ENCODE measurements at places on chromosomes 2 and 18. TPM values are rescaled to one million over a fixed set of nuclear protein-coding genes. Genes with fewer than 3 reads are reported as not detected.

DNA sequence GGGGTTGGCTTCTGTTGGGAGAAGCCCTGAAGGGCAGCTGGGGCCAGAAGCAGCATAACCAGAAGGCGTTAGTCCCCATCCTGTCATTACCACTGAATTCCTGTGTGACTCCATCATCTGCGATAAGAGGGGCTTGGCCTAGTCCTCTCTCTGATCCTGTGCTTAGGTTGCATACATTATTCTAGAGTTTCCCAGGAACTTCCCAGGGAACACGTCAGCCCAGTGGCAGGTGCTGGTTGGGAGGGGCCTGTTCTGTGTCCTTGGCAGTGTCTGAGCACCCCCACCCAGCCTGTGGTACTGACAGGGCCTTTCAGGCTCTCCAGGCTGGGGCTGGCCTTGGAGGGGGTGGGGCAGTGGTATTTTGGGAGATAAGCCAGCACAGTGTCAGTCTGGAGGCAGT is 4.5 kb upstream of the TOGARAM2 start:
- H3K27me3 ChIP-seq: no peaks in the 10 kb centered on the region
- no peaks in the 10 kb centered on the region for H3K36me3 ChIP-seq
- no peak overlapping the region for H3K27ac ChIP-seq

DNA sequence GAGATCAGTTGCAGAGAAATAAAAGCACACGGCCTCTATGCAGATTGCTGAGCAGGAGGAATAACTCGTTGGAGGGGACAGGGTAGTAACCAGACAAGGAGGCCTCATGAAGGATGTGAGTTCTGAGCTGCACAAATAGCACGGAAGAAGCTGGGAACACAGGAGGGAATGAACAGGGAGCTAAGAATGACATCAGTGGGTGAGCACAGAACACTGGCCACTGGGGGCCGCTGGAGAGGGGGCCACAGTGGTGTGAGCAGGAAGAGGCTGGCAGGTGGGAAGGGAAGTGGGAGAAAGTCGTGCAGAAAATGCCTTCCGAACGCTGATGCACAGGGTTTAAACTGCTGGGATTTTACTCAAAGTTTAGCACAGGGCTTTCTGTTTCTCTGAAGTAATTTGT is 61.0 kb downstream of the ZAP70 start:
- no peaks in the 10 kb centered on the region for H3K4me1 ChIP-seq
- peaks cover 10% of the 10 kb centered on the region for H3K36me3 ChIP-seq
- no peaks in the 10 kb centered on the region for H3K27me3 ChIP-seq
- no peak overlapping the region for H3K27ac ChIP-seq
- H3K4me3 ChIP-seq: no peak overlapping the region
- no peak for DNase-seq

- H3K27ac ChIP-seq: no peak overlapping the region
- peaks cover 13% of the 10 kb centered on the region for H3K27me3 ChIP-seq
- H3K4me3 ChIP-seq: no peak overlapping the region
- peaks cover 9% of the 10 kb centered on the region for H3K4me1 ChIP-seq
- peak; percentile 57 for DNase-seq
Observed at GRCh38 chr18:3380384-3380961, 69.5 kb upstream of the TGIF1 start.

- no peaks in the 10 kb centered on the region for H3K27me3 ChIP-seq
- H3K27ac ChIP-seq: no peak overlapping the region
- H3K36me3 ChIP-seq: no peaks in the 10 kb centered on the region
- H3K4me3 ChIP-seq: no peak overlapping the region
- no peak for DNase-seq
- H3K4me1 ChIP-seq: no peaks in the 10 kb centered on the region
Observed at GRCh38 chr2:103798291-103798690, 1036.5 kb downstream of the TMEM182 start.

DNA sequence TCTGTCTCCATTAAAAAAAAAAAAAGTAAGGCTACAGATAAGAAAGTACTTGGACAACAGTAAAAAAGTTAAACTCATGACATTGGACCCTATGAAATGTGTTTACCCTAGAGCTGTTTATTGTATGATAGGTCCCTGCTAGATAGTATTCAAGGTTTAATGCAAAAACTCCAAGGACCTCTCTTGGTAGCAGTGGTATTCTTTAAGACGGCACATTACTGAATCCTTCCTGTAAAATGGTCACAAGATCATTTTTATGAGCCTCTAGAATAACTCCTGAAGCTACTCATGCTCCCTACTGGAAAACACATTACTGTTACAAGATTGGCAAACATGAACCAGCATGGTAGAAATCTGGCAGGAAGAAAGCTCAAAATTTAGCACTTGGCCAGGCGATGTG is 38.8 kb downstream of the GALM start:
- DNase-seq: no peak
- H3K36me3 ChIP-seq: peaks cover 38% of the 10 kb centered on the region
- H3K4me3 ChIP-seq: no peak overlapping the region
- H3K27me3 ChIP-seq: no peaks in the 10 kb centered on the region
- H3K27ac ChIP-seq: peak overlapping the region; percentile 14

DNA sequence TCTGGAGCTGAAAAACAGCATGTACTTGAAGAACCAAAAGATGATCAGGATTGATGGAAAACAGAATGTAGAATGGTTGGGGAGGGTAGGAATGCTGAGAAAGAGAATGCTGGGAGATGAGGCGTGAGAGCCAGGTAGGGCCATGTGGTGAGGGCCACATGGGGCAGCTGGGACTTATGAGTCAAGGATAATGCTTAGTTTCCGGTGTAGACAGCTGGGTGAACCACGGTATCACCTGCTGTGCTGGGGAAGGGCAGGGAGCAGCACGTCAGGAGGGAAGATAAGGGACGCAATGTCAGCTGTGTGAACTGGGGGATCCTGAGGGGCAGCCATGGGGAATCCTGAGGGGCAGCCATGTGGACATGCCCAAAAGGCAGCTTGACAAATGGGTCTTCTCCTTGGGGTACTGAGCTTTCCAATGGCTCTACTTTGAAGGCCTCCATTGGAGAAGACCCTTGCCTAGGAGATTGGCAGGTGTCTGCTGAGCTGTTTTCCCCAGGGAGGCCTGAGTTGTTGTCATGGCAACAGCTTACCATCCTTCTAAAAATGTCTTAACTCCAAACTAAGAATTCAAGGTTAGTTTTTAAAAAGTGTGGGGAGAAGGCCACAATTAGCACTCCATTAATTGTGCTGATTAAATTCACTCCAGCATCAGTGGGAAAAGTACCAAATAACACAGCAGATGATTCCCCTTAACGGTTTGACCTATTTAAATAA is 51.1 kb downstream of the MTHFD2 start:
- no peaks in the 10 kb centered on the region for H3K36me3 ChIP-seq
- H3K4me3 ChIP-seq: no peak overlapping the region
- no peak for DNase-seq

- H3K36me3 ChIP-seq: peaks cover 14% of the 10 kb centered on the region
- no peak for DNase-seq
- no peaks in the 10 kb centered on the region for H3K27me3 ChIP-seq
- peaks cover 9% of the 10 kb centered on the region for H3K4me1 ChIP-seq
- H3K27ac ChIP-seq: no peak overlapping the region
Observed at GRCh38 chr2:7030810-7031209, 113.6 kb downstream of the RNF144A start.

DNA sequence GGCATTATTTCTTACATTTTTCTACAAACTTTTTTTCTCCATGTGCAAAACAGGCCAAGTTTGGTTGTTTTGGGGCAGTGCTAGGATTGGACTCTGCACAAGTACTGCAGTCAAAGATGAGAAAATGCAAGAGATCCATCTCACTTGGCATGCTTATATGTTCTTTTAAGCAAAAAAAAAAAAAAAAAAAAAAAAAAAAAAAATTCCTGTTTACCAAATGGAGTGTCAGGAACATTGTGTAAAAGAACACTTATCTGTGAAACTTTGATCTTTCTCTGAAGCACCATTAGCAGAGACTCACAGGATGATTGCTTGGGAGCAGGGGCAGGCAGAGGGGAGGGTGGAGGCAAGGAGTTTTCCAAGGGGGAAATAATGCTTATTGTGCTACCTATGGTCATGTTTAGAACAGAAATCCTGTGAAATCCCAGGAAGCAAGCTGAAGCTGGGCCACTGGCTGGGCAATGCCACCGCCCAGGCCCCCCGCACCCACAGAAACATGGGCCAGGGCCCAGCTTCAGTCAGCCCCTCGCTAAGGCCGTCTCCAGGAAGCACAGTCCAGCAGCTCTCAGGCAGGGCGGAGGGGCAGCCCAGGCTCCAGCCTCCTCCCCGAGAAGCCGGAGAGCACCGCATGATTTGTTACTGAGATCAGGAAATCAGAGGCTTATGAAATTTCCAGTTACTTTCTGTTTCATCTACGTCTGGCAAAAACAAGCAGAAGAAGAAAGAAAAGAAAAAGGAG is 229.4 kb downstream of the ZNF516 start:
- no peak overlapping the region for H3K27ac ChIP-seq
- H3K4me1 ChIP-seq: no peaks in the 10 kb centered on the region
- no peaks in the 10 kb centered on the region for H3K36me3 ChIP-seq
- H3K4me3 ChIP-seq: no peak overlapping the region
- H3K27me3 ChIP-seq: peaks cover 6% of the 10 kb centered on the region

- H3K4me3 ChIP-seq: no peak overlapping the region
- no peak for DNase-seq
- H3K36me3 ChIP-seq: no peaks in the 10 kb centered on the region
- H3K4me1 ChIP-seq: peaks cover 77% of the 10 kb centered on the region
- H3K27ac ChIP-seq: peak overlapping the region; percentile 11
- H3K27me3 ChIP-seq: no peaks in the 10 kb centered on the region
Observed at GRCh38 chr2:196248467-196249094, 77.2 kb upstream of the STK17B start.

The ACMSD gene
- not detected for total RNA-seq

The CNTNAP5 gene
- not detected for total RNA-seq

The GAL3ST2 gene
- 0.65 TPM for total RNA-seq

The FZD7 gene
- 0.62 TPM for total RNA-seq

The IL36G gene
- total RNA-seq: not detected

The KIF5C gene
- total RNA-seq: 30.8 TPM
